Breast epithelium (tissue), 4 donors: ENCODE measurements at places on chromosomes 5 and 9.

GRCh38 chr5:66830636-66831035 lies 234.4 kb downstream of the MAST4 start:
- DNase-seq: no peak

- DNase-seq: peak; percentile 30
These were observed 802 bp downstream of the SPIN1 start for GRCh38 chr9:88388886-88389605.

DNA sequence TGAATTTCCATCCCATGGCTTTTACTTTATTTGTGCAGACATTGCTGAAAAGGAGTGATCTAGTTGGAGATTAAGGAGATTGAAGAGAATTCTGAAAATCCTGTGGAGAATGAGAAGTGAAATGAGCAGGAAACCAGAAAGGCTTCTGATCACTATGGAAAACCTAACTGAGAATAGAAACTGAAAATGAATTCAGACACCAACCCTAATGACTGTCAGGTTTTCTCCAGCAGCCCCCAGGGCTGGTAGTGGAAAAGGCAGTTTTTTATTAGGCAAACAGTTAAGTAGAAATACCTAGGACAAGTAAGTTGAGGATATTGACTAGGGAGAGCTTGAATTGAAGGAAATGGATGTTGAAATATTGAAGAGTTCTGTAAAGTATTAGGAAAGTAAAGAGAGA lies 14.7 kb upstream of the ARRDC3 start:
- no peak for DNase-seq

GRCh38 chr5:65213921-65214525 lies 267.7 kb downstream of the ADAMTS6 start:
- no peak for DNase-seq

GRCh38 chr5:71631070-71631469 lies 43.9 kb downstream of the MCCC2 start:
- no peak for DNase-seq

DNA sequence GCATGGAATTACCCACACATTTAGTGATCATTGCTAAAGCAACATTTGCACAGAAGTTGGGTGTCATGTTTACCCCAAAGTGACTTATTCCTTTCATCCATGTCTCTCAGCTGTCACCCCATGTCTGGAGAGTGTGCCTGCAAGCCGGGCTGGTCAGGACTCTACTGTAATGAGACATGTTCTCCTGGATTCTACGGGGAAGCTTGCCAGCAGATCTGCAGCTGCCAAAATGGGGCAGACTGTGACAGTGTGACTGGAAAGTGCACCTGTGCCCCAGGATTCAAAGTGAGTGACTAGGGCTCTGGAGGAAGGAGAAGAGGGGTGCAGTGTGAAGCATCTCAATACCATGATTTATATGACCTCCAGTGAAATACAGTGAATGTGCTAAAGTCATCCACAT lies 99.9 kb upstream of the PRRC1 start:
- DNase-seq: no peak

DNA sequence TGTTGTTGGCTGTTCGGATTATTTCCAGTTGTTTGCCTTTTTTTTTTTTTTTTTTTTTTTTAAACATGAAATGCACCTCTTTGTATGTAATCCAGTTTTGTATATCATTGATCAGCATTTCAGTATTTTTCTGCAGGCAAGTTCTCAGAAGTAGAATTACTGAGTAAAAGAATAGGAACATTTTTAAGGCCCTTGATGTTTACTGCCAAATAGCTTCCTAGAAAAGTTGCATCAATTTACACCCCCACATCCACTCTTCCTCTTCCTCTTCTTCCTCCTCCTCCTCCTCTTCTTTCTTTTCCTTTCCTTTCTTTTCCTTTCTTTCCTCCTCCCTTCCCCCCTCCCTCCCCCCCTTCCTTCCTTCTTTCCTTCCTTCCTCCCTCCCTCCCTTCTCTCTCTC lies 69.4 kb upstream of the ENTREP1 start:
- DNase-seq: no peak

DNA sequence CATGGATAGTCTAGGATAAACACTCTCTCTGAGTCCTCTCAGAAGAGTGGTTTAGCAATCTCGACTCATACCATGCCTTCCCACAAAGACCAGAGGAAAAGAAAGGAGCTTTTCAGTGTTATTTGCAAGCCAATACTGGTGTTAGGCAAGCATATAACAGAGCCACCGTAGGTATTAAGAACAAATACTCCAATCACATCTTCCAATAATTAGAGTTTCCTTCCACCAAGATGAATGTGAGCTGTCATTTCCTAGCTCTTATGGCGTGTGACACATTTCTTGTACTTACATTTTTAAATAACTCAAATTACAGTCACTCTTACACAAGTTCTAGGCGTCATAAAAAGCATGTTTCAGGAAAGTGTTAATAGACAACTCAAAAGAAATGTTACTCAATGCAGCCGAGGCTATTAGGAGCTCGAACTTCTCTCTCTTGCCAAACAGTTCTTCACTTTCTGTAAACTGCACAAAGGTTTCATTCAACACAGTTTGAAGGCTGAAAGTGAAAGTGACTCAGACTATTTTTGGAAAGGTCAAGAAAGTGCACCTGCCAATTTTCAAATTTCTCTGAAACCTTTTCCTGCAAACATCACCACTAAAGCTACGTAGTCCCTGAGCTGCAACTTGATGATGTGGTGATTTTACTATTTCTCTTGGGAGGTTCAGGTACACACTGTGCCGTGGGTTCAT lies 153.8 kb downstream of the AUH start:
- no peak for DNase-seq
